ENCODE measurements at places on chromosomes 12 and 14.
A peak's percentile ranks its signal among the peaks of the same experiment; 100 is the strongest.

DNA sequence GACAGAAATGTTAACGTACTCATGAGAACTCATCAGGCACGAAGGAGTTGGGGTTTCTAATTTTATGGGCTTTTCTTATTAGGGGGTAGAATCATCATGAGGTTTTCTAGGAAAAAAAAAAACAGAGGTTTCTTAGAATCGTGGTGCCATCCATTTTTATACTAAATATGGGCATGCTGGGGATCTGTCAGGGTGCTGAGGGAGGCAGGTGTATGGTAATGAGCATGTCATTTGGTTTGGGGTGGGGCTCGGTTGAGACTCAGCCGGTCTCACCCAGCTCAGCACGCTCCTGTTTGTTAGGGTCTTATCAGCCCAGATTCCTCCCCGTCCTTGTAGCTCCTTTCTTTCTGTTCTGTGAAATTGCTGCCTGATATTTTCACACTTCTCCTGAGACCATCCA, 98.2 kb downstream of the DICER1 start:
- no peak for DNase-seq

DNA sequence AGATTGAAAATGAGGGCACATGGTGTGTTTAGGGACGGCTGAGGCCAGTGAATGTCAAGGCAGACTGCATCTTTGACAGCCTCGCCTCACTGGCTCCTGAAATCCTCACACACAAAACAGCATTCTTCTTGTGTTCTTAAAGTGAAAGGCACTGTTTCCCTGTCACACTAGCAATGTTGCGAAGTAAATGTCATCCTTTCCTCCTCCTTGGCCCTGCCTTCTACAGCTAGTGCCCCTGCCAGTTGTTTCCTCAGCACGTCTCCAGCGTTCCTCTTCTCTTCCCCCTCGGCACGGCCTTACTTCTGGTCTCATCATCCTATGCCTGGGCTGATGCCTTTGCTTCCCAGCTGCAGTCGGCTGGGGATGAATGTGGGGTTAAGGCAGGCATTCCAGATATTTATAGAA, 129.4 kb upstream of the DNM1L start:
- no peak for DNase-seq

- peak; percentile 79 for DNase-seq
Measured at GRCh38 chr12:57214398-57214781, 2.2 kb upstream of the NXPH4 start.

DNA sequence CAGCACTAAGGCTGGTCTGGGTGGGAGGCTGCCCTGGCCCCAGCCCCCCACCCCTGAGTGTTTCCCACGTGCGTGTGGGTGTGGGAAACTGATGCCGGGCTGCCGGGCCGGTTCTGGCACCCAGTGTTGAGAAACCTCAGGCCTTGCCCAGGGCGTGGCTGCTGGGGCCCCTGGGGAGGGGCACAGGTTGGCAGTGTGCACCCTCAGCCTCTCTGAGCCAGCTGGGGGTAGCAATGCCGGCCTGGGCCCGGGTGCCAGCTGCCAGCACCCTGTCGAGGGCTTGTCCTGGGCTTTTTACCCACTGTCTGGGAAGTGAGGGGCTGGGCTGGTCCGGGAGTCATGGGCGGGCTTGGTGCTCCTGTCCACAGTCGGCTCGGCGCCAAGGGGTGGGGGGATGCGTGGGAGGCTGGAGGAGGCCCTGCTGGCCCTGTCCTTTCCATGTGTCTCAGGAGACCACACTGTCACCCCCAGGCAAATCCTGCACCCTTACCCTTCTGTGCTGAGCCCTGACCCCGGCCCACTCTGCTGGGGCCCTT, 15.7 kb downstream of the ASPG start:
- DNase-seq = no peak

DNA sequence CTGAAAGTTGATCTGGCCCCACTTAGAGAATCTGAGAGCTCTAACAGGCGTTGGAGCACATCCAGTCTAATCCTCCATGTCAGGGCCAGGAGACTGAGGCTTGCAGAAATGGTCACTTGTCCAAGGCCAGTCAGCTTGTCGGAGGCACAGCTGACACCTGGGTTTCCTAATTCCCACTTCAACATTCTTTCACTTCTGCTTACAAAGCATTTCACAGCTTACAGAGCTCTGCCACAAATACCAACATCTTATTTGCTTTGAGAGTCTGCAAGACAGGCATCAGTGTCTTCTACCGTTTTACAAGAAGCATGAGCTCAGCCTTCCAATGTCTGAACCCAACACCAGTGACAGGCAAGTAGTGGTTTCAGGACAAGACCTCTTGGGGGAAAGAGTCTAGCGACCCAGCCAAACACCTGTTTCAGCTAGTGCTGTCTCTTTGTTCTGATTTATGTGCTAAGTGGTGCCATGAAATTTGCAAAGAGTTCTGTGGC, 31.8 kb downstream of the ISCA2 start:
- no peak for DNase-seq

GRCh38 chr12:95412482-95413311, 61.3 kb upstream of the METAP2 start:
- peak; percentile 64 for DNase-seq

GRCh38 chr14:74938531-74939495, 15.8 kb upstream of the RPS6KL1 start:
- no peak for DNase-seq

GRCh38 chr12:20415028-20415427, 46.7 kb downstream of the PDE3A start:
- no peak for DNase-seq

DNA sequence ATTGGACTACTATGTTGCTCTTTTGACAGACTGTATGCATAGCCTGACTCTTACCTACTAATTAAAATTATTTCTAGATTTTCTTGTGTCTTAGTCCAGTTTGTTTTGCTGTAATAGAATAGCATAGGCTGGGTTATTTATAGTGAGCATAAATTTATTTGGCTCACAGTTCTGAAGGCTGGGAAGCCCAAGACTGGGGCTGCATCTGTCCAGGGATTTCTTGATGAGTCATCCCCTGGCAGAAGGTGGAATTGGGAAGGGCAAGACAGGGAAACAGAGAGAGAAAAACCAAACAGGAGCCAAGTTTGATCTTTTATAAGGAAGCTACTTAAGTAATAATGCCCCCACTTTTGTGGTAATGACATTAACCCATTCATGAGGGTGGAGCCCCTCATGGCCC, 759.2 kb upstream of the LRFN5 start:
- DNase-seq = no peak

- DNase-seq = no peak
Measured at GRCh38 chr12:130041983-130042812, 120.1 kb upstream of the FZD10 start.

DNA sequence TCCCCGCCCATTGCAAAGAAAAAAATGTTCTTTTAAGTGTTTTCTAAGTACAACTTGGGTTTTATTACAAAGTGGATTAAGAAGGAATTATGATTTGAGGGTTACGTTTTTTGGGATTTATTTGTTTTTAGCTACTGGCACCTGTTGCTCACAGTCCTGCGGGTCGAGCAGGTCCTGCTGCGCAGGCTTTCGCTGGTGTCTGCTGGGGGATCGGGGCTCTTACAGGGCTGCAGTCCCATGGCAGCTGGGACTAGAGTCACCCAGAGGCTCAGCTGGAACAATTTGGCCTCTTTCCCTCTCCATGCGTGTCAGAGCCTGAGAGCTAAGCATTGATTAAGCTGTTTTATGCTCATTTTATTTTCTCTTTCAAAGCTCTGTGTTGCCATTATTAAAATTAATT, 55.6 kb upstream of the DYNC1H1 start:
- DNase-seq = no peak

DNA sequence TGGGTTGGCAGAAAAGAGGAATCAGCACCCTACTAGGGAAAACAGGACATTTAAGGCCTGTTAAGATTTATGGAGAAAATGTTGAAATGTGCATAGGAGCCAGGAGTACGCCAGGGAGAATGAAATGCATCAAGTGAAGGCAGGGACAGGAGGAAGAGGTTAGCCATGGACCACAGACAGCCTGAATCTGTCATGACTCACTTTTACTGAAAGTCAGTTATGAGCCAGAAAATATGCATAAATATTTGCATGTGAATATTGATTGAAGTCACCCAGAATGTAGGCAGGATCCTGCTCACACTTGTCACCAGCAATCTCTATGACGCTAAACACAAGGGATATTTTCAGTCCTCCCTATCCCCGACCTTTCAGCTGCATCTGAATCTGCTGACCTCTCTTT, 25.1 kb upstream of the CDK17 start:
- DNase-seq = peak; percentile 44

- no peak for DNase-seq
Measured at GRCh38 chr12:46222636-46223035, 46.2 kb downstream of the SLC38A1 start.

- no peak for DNase-seq
Measured at GRCh38 chr12:60263161-60263560, 667.3 kb downstream of the SLC16A7 start.

GRCh38 chr12:91774434-91774921, 371.2 kb downstream of the BTG1 start:
- DNase-seq = peak; percentile 3

GRCh38 chr14:74077401-74077800, 6.9 kb downstream of the ALDH6A1 start:
- no peak for DNase-seq

GRCh38 chr12:82474798-82475184, 116.5 kb downstream of the METTL25 start:
- DNase-seq = no peak

- no peak for DNase-seq
Measured at GRCh38 chr14:99602054-99602787, 1.8 kb downstream of the CCDC85C start.

GRCh38 chr12:54759751-54760150, 94.6 kb upstream of the MUCL1 start:
- DNase-seq = peak; percentile 10

DNA sequence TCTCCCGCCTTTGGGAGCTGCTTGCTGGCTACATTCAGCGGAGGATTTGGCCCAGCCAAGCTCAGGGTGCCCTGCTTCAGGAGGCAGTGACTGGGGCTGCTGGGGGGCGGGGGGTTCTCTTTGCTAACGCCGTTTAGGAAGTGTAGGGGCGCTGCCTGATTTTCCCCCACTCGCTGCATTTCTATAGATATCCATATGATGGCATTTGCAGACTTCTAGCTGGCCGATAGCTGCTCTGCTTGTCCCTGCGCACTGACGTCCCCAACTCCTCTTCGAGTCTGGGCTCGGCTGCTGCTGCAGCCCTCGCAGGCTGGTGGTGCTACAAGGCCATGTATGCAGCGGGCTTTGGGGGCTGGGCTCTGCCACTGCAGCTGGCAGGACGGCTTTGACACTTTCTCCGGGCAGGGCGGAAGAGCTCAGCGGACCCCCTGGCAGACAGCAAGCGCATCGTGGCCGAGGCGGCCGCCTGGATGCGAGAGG, 3.1 kb downstream of the LRFN5 start:
- peak; percentile 51 for DNase-seq

DNA sequence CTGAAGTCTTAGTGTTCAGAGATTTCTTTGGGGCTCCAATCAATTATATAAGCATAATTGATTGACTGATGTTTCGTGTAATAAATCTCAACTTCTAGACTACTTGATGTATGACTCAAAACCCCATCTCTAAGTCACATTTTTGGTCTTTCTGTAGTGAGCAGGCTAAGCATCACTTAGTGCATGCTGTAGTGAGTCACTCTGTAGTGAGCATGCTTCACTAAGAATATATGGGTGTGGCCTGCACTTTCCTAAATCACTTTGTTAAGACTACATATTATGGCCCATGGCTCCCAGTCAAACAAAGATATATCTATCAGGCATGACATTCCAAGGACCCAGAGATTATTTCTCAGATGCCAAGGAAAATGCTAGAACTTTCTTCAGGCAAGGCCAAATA, 909.4 kb upstream of the LRFN5 start:
- DNase-seq = no peak

GRCh38 chr12:92098594-92099380, 46.9 kb downstream of the BTG1 start:
- DNase-seq = no peak

GRCh38 chr12:1104088-1104800, 113.2 kb downstream of the ERC1 start:
- no peak for DNase-seq

GRCh38 chr12:24778486-24779304, 170.2 kb downstream of the BCAT1 start:
- peak; percentile 10 for DNase-seq

DNA sequence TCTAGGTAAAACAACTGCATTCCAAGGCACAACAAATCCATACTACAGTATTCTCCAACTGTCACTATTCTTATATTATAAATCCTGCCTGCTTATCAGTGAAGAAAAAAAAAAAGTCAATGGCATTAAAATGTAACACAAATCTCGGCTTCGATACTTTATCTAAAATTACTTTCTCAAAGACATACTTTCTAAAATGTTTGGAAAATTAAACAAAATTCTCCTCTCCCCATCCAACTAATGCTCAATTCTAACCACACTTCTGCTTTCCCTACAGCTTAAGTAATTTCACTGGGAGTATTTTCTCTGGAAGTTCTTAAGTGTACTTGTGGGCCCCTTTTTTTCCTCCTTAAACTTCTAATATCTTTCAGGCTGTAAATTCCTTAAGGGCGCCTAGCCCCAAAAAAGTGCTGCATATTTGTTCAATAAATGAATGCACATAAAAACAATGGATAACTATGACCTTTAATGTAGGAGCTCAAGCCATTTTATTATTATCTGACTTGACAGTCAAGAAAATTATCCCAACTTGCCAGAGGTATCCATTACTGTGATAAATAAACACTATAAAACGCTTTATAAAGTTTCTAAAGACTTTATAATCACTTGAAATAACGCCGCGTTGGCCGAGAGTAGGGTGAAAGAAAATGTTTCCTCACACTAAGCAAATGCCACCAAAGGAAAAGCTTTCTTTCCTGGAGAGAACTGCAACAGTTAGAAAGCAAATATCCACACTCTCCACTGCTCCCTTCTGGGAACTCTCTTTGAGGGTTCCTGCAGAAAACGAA, 977 bp downstream of the HEATR5A start:
- DNase-seq = no peak

DNA sequence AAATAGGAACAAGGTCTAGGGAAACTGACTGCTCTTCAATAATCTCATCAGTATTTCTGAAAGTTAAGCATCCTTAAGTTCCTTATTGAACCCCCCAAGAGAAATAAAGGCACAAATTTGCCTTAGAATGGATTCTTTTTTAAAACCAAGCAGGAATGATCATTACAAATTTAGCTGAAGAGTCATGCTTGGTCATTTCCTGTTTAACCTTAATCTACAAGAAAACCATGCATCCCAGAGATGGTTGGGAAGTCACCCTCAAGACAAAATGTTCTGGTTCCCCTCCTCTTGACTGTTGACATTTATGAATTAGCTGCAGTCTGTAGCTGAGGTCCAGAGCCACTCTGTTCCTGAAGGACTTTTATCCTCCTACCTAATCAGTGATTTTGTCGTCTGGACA, 291.8 kb upstream of the G2E3 start:
- no peak for DNase-seq

DNA sequence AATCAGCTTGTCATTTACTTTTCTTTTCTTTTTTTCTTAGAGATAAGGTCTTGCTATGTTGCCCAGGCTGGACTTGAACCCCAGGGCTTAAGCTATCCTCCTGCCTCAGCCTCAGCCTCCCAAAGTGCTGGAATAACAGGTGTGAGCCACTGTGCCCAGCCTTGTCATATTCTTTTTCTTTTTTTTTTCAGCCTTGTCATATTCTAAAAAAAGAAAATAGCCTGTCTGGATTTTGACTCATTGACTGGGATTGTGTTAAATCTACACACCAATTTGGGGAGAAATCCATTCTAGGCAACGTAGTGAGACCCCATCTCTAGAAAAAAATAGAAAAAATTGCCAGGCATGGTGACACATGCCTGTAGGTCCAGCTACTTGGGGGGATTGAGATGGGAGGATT, 24.1 kb downstream of the ATP5MC2 start:
- no peak for DNase-seq

Measured in HTR-8/SVneo (cell line).